Activated gamma-delta T cell (primary cell): ENCODE measurements at places on chromosomes 5 and 9.

DNA sequence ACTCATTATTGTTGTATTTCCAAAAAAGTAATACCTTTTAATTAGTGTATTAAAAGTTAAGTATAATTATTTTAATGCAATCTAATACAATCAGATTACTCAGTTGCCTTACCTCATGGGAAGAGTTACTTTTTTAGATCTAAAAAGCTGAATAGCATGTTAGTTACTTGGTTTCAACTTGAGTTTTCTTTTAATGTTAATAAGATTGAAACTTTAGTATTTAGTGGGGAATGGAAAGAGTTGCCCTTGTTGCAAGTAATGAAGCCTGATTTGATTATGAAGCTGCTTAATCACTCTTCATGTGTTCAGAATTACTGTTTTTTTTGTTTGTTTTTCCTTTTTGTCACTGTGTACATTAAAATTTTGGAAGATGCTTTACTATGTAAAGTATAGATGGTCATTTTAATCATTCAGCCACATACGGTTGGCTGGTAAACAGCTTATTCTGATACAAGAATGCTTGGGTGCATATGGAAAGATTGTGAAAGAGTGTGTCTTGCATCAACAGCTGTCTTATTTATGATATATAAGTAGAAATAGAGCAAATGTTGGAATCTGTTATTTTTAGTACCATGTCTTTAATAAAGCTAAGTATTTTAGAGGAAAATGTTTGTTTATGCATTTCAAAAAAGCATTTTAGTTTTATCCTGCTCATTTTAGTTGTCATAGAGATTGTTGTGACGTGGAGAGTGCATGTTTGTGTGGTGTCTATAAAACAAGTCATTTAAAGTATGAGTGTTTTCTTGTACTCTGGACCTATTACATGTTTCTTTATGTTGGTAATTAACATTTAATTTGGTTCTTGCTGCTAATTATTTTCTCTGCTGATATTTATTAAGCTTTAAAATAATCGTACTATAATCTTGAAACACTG lies 36.4 kb downstream of the SREK1 start:
- DNase-seq: no peak

DNA sequence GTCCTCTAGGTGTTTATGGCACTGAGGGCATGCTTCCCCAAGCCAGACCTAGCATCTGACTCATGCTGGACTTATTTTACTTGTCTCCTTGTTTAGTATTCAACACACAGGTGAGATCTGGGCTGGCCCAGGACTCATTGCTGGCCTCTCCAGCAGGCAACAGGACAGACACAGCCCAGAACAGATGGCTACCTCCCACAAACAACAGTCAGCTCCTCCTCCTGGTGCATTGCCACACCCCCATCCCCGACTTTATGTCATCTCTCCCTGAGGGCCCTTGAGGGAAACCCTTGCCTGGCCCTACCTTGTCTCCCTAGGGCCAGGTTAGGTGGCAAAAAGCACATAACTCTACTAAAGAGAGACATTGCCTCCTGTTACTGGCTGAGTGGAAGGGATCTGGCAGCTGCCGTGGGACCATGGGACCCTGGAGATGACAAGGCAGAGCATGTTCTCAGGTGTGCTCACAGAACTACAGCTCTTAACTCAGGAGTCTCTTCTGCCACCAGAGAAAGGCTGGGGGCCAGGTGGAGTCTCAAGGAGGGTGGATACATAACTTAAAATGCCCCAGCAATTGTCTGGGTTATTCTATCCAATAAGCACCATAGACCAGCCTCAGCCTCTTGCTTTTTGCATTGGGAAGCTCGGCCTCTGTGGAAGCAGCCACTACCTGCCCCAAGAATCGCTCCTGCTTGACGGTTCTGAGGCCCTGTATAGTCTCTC lies 2.3 kb downstream of the ACSL6 start:
- DNase-seq: no peak

- DNase-seq: no peak
Observed at GRCh38 chr9:17609312-17610005, 30.6 kb downstream of the SH3GL2 start.

DNA sequence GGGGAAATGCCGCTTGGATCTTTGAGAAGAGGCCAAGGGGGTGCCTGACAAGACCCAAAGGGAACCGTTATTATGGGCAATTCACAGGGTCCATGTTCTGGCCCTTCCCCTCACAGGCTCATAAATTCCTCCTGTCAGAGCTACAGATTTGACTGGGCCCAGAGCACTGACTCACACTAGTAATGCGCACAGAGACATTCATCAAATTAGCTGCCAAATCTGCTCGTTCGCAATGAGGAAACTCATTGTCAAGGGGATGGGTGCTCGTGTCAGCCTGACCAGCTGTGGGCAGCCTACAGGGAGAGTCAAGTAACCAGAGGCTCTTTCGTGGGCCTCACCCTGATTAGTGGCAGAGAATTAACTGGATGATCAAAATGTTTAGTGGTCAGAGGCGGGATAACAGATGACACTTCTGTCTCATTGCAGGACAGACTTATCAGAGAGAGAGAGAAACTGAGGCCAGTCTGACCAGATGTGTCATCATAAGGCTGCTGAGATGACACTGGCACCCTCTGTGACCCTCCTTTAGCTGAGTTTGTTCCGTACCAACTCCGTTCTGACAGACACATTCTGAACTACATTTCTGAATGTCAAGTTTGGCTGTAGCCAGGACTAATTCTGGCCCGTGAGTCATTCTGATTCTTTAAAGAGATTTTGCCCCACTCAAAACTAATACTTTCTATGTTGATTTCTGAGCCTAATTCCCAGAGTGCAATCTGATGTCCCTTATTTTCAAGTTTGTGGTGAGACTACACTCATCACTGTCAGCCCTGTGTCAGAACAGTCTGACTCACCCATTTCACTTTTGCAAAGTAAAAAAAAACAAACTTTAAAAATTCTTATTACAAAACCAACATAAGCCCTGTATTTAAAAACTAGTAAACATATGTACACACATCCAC lies 377.1 kb downstream of the ACTL7B start:
- DNase-seq: no peak
